NK-92 treated with Interleukin-12 subunit alpha and Interleukin-12 subunit beta, amount 100 ng/mL, for 24 hours (cell line): ENCODE measurements at places on chromosomes 6 and 20.

DNA sequence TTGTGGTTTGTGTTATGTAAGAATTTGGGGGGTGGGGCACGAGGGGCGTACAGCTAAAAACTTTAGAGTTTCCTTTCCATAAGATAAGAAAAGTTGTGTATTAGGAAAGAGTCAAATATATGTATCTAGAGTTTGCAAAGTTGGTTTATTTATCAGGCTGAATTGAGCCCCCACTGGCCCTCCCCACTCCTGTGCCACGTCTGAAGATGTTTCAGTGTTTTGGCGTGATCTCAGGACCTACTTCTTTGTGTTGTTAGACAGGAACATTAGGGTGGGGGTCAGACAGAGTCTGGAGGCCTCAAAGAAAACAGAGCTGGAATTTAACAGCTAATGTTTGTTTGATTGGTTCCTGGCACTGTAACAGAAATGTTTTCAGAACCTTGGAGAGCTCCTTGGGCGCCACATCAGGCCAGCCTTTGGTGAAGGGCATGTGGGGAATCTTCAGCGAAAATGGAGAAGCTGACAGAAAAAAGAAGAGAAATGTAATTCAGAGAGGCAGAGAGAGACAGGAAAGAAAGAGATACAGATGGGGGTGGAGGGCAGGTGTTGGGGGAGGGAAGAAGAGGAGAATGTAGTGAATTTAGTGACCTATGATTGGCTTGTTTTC, 674 bp downstream of the NRSN1 start:
- DNase-seq, result no peak

GRCh38 chr6:46490425-46491200, 636 bp downstream of the RCAN2 start:
- DNase-seq, result no peak

DNA sequence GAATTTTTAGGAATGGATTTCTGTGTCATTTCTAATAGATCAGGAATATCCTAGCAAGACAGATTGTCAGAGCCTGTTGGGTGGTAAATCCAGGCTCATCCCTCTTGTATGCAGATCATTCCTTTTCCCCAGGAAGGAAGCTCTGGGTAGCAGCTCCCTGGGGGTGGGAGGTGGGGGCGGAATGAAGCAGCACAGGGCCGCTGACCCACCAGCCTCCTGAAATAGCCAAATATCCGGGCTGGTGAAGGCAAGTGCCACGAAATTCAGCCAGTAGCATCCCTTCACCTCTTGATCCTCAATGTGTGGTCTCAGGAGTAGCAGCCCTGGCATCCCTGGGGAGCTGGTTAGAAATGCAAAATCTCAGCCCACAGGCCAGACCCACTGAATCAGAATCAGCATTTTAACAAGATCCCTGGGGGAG, 256.9 kb downstream of the LRFN2 start:
- no peak for DNase-seq

- no peak for DNase-seq
Observed at GRCh38 chr6:45857827-45858226, 157.8 kb downstream of the CLIC5 start.

GRCh38 chr20:43711098-43711654, 15.6 kb downstream of the GTSF1L start:
- no peak for DNase-seq

- DNase-seq, result no peak
Observed at GRCh38 chr20:33337119-33337518, 54.1 kb downstream of the BPIFB1 start.

- DNase-seq, result no peak
Observed at GRCh38 chr20:63645218-63645617, 8.0 kb downstream of the STMN3 start.

DNA sequence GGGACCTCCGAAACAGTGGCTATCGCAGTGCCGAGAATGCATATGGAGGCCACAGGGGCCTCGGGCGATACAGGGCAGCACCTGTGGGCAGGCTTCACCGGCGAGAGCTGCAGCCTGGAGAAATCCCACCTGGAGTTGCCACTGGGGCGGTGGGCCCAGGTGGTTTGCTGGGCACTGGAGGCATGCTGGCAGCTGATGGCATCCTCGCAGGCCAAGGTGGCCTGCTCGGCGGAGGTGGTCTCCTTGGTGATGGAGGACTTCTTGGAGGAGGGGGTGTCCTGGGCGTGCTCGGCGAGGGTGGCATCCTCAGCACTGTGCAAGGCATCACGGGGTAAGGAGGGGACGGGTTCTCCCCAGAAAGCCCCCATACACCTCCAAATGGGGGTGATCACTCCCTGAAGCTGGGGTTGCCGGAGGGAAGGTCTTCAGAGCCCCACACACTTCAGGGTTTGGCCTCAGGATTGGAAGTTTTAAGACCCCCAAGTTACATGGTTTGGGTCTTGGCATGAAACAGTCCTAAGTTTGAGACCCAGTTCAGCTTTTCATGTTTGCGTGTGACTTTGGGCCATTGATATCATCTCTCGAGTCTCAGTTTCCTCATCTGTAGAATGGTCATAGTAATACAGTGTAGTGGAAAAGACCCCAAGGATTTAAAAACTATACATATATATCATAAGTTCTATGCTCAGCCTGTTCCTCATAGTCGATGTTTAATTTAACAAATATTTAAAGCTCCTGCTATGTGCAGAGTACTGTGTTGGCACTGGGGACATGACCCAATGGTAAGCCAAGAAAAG, 4.3 kb downstream of the BPIFB4 start:
- no peak for DNase-seq

DNA sequence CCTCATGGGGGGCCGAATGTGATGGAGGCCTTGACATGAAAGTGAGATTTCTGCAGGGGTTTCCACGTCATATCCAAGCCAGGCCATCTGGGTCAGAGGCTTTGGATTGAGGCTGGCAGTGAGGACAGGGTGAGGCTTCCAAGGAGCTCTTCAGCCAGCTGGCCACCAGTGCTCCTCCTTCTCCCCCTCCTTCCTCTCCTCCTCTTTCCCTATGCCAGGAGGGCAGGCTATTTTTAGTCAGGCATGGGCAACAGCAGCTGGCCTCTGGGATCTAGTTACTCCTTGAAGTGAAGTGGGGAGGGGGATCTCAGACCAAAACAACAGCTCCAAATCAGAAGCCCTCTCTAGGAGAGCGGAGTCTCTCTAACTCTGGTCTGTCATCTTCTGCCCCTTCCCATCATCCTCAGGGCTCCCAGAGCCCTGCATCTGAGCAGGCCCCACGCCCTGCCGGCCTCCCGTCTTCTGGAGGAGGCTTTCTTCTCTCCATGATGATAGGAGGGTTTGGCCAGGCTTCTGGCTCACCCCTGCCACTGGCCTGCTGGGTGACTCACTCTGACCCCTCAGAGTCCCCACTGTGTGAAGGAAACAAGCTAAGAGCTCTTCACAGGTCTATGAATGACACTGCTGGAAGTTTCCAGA, 612 bp downstream of the TNNC2 start:
- DNase-seq, result no peak
